ENCODE measurements at places on chromosomes 12 and 14.

GRCh38 chr14:41860586-41860985, 253.9 kb downstream of the LRFN5 start:
- no peak for DNase-seq

GRCh38 chr12:82458101-82458500, 99.8 kb downstream of the METTL25 start:
- no peak for DNase-seq

DNA sequence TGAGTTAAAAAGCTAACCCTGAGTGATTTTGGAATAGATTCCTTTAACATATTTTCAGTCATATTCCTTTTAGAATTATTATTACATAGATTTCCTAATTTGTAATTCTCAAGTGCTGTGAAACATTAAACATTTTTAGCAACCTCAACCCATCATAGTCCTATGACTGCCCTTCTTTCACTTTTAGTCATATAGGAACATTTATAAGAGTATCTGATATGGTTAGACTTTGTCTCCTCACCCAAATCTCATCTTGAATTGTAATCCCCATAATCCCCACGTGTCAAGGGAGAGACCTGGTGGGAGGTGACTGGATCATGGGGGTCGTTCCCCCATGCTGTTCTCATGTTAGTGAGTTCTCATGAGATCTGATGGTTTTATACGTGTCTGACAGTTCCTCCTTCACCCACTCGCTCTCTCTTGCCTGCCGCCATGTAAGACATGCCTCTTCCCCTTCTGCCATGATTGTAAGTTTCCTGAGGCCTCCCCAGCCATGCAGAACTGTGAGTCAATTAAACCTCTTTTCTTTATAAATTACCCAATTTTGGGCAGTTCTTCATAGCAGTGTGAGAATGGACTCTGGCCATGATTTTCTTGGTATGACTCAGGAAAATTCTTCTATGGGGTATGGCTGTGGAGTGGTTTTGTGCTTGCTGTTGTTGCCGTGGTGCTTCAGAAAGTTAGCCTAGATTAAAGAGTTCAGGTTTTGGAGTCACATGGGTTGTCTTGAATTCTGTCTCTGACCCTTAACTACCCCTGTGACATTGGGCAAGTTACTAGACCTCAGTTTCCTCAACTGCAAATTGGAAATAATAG, 83.9 kb downstream of the FUT8 start:
- no peak for DNase-seq

DNA sequence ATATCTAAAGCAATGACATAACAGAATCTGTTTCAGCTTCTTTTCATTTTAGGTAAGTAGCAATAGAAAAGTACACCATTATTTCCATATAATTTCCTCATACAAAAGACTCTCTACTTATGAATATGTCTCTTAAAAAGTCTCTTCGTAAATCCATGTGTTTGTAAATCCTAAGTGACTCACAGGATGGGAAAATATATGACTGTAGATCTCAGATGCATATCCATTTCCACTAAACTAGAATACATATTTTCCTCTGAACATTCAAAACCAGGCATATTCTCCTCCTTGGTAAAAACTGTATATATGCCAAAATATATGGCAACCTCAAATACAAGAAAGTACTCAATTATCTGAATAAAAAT, 93.6 kb downstream of the TXNDC16 start:
- DNase-seq: no peak

DNA sequence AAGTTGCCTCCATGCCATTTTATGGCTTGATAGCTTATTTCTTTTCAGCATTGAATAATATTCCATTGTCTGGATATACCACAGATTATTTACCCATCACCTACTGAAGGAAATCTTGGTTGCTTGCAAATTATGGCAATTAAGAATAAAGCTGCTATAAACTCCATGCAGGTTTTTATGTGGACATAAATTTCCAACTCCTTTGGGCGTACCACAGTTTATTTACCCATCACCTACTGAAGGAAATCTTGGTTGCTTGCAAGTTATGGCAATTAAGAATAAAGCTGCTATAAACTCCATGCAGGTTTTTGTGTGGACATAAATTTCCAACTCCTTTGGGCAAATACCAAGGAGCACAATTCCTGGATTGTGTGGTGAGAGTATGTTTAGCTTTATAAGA, 12.6 kb upstream of the PLEKHH1 start:
- no peak for DNase-seq
